ENCODE measurements at places on chromosomes 3 and 15.

DNA sequence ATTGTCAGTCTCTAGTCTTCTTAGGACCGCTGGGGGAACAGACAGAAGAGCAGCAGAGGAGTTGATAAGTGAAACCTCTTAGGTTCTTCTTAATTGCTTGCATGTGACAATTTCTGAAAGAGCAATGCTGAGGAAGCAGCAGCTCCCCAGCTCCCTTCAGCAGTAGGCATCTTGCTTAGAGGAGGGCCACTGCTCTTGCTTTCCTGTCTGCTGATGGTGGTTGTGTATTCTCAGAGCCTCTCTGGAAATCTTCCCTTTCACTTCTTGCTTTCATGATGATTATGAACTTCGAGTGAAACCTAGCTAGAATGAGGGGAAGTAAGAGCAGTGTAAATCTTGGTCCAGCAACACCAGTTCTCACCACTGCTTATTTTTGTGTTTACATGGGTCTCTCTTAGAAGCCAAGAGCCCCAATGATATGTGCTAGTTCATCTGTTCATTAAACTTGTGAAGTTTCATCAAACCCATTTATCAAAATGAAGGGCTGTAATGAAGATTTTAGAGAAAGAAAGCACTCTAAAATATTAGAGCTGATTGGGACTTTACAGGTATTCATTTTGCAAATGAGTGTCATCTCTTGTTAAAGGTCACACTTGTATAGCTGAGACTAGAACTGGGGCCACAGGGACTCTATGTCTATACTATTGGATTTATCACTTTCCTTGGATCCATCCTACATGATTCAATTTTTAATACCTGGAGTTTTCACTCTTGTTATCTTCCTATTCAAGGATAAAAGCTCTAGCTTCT, 246.7 kb downstream of the LPP start:
- peak; percentile 45 for DNase-seq

DNA sequence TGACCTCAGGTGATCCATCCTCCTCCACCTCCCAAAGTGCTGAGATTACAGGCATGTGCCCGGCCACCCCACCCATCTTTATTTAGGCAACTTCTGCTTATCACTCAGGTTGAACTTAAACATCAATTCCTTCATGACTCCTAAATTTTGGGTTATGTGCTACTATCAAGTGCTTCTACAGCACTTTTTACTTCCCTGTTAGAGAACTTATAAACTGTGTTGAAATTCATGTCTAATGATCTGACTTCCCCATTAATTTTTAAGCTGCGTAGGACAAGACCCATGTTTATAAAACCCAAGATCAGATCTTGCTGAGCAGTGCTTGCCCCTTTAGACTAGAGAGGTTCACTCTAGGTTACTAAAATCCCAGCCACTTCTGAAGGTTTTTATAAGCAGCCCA, 266.2 kb upstream of the TPRG1 start:
- no peak for DNase-seq

DNA sequence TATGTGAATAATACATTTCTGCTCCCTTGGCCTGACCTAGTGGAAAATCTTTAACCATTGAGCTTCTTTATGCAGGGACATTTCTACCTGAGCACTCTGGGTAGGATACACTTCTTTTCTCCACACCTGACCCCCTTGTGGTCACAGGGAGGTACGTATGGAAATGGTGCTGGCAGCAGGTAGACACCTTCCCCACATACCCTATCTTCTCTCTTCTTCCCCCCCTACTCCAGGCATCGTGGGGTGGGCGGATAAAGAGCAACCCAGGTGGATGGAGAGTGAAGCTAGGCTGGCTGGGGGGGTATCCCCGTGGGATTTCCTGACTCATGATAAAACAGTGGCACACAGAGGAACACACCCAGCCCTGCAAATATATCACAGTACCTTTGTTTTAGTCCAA, 312.1 kb downstream of the ARRDC4 start:
- no peak for DNase-seq

GRCh38 chr3:67357610-67358458, 296.6 kb downstream of the SUCLG2 start:
- DNase-seq: no peak

DNA sequence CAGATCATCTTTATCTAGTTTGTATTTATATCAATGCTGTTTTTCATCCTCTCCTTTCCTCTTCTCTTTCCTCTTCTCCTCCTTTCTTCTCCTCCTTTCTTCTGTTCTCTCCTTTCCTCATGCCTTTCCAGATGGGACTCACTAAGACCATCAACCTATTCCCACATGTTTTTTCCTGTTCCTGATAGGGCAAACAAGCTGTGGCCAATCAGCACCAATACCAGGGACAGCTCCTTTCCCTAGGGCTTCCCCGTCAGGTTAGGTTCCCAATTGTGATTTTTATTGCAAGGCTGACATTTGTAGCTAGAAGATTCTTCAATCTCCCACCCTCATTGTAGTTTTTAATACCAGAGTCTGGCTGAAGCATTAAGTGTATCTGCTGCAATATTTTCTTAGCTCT, 76.3 kb upstream of the COL8A1 start:
- no peak for DNase-seq

DNA sequence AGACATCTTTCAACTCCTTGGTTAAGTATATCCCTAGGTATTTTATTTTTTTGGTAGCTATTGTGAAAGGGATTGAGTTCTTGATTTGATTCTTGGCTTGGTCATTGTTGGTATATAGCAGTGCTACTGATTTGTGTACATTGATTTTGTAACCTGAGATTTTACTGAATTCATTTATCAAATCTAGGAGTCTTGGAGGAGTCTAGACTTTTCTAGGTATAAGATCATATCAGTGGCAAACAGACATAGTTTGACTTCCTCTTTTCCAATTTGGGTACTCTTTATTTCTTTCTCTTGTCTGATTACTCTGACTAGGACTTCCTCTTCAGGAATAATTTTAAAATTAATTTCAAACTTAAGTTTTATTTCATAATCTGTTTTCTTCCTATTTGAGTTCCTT, 125.2 kb downstream of the OCA2 start:
- DNase-seq: no peak

DNA sequence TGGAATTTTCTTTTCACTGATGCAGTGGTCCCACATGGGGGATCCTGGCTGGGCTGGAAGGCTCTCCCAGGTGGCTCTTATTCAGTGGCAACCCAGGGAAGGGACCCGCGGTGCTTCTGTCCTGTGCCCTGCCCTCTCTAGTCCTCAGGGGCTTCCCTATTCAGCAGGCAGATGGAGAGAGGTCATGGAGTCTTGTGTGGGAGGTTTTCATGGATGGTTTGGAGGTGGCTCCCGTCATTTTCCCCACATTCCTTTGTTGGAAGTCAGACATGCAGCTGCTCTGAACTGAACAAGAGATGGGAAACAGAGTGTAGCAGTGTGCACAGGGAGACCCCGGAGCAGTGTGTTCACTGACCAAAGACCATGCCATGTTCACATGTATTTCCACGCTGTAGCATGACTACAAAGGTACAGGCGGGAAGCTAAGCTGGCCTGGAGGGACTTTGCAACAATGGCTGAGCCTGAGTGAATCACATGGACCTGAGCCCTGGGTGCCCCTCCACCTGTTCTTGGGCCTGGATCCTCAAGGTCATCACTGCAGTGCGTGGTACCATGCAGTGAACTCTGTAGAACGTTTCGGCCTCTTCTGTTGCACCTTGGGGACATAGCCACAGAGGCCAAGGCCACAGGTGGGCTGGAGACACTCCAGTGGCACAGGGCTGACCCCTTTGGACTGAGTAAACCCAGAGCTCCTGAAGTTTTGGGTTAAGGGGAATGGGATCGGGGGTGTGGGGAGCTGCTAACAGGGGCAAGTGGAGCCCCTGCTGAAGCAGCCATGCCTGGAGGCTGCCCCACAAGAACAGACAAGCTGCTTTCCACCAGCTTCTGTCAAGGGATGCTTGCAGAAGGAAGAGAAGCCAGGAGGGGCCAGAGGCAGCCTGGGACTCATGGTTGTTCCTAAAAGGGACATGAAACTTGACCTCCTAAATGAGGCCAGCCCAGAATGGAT, 123.0 kb downstream of the ASB7 start:
- no peak for DNase-seq

DNA sequence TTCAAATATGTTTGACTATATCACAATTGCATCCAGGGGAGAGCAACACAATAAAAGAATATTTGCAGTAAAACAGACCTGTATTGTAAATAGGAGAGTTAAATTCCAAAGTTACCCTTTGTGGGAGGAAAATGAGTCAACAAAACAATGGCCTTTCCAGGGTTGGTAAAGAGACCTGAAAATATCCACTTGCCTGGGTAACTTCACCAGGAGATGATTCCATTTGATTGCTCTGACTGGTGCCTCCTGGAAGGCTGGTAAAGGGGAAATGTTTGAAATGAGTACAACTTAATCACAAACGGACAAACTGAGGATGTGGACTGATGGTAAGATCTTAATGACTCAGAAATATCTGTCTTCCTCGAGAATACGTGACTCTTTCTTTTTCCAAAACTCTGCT, 43.6 kb upstream of the SRGAP3 start:
- DNase-seq: no peak
